ENCODE measurements at places on chromosomes 1 and 21.

DNA sequence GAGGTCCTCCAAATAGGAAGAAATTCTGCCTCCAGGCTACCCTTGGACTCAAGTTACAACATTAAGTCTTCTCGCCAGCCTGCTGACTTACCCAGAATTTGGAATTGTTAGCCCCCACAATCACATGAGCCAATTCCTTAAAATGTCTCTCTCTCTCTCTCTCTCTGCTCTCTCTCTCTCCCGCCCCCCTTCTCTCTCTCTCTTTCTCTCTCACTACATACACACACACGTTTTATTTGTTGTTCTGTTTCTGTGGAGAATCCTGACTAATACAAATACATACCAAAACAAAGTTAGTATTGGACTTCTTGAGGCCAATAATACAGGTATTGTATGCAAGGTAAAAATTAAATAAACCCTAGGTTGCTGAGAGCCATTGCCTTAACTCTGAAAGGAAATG, 72.1 kb downstream of the TNFSF18 start:
- no peak for DNase-seq

- DNase-seq: no peak
Observed at GRCh38 chr1:55827350-55827749, 612.2 kb upstream of the USP24 start.

DNA sequence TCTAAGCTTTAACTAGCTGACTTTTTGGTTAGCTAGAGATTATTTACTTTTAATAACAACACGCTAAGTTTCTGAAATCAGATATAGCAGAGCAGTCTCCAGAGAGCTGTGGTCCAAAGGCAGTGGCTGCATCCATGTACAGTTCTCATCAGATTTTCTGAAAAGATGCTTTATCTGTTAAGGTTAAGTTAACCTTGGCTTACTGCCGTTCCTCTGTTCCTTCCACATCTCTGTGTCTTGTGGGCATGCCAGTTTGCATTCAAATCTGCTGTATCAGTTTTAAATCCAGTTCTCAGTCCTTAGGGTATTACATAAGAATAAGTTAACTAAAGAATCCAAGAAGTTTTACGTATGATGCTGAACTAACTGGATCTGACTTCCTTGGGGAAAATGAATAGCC, 46.8 kb downstream of the SPATA46 start:
- DNase-seq: no peak

DNA sequence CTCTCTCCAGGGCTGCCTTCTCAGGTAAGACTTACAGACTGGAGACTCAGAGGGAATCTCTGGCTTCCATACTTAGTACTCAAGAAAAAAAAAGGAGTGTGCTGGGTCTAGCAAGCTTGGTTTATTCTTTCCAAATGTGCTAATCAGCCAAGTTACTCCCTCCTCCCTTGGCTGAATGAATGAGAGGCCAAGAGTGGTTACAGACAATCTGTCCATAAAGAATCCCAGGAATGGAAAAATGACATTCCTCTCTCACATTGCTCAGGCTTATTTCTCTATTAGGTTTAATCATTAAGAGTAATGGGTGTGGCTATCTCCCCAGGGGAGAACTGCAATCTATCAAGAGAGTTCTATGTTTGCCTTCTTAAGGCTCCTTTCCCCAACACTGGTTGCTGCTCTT, 547.3 kb upstream of the PLXNA2 start:
- DNase-seq: no peak

- DNase-seq: no peak
Observed at GRCh38 chr1:171267391-171267790, 19.1 kb downstream of the FMO1 start.
